ENCODE measurements at places on chromosomes 16 and 17.

DNA sequence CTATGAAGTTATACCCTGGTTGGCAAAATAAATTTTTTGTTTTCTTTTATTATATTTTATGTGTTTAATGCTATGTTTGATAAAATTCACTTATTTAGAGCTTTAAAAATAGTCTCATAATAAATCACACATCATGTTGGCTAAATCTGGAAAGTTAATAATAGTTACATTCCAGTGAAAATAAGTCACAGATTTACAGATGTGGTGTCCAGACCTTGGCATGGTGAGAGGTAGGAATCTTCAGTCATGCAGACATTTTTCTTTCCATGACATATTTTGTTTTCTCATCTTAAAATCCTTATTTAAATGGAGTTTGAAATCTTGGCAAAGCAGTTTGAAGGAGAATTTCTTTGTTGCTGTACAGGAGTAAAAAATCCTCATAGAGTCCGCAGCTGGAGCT, 48.1 kb upstream of the GOSR1 start:
- no peak for DNase-seq

GRCh38 chr16:20289571-20289970, 37.7 kb downstream of the GP2 start:
- DNase-seq, result no peak

DNA sequence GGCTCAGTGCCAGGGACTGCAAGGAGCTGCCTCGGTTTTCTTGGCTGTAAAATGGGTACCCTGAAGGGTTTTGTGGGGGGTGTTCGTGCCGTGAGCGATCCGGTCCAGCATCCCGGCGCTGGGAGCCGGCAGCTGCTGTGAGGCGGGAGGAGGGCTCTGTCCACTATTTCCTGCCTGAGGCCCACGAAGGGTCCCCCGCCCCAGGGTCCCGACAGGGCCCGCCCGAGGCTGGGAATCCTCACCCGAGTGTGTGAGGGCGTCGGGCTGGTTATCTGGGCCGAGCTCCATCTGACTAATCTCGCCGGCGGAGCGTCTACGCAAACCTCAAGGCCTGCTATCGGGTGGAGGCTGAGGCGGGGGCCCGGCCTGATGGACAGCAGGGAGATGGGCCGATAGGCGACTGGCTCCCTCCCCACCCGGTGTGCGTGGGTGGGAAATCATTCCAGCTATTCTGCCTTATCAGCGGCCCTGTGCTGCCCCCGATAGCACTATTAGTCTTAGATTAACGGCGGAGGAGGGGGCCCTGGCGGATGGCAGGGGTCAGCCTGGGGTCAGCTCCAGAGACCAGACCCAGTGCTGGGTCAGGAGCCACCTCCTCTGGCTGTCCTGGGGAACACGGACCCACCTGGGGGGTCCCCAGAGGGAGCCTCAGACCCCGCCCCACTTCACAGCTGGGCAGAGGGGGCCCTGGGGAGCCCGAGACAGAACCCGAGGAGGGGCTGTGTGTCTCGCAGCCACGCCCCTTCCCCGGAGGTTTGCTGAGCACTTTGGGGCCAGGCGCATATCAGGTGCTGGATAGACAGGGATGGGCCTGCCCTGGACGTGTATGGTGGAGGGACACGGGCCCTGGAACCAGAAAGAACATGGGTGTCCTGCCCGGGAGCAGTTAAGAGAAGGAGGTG, 44.7 kb downstream of the ZFPM1 start:
- no peak for DNase-seq

GRCh38 chr17:39954876-39955275, 7.9 kb upstream of the GSDMA start:
- no peak for DNase-seq

GRCh38 chr17:44417553-44417952, 28.1 kb upstream of the ITGA2B start:
- DNase-seq, result no peak

- no peak for DNase-seq
These were observed 26.3 kb upstream of the OR4D1 start for GRCh38 chr17:58121925-58122324.

DNA sequence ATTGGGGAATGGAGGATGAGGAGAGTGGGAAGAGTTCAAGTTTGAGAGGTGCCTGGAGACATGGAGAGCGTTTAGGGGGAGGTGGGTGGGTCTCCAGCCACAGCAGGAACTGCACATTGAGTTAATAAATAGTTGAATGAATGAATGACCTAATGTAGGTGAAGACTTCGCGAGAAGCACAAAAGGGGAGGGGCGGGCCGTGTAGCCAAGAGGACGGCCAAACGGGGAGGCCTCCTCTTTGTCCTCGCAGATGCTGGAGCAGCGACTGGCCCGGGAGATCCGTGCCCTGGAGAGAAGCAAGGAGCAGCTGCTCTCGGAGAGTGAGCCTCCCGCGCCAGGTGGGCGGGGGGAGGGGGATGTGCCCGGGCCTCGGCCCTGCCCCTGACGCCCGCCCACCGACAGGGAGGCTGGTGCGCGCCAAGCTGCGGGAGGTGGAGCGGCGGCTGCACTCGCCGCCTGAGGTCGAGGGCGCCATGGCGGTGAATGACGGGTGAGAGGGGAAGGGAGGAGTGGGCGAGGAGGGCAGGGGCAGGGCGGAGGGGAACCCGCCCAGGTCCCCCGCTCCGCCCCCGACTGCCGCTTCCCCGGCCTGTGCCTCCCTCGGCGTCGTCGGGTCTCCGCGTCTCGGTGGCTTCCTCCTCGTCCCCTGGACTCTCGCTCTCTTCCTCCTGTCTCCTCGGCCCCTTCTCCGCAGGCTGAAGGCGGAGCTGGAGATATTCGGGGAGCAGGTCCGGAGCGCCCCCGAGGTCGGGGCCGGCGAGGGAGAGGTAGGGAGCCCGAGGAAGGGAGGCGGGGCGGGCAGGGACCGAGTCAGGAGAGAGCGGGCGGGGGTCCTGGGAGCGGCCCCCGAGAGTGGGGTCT, 12.9 kb downstream of the SYCE1L start:
- DNase-seq, result no peak

- no peak for DNase-seq
These were observed 3.2 kb downstream of the AXIN2 start for GRCh38 chr17:65558311-65558682.

Measured in vagina (tissue), 2 donors.